Memory B cell (primary cell): ENCODE measurements at places on chromosomes 1 and 21.

GRCh38 chr1:228410671-228411070, 4.0 kb upstream of the TRIM11 start:
- no peak for DNase-seq

GRCh38 chr1:224733027-224733911, 117.2 kb downstream of the CNIH3 start:
- DNase-seq: no peak

DNA sequence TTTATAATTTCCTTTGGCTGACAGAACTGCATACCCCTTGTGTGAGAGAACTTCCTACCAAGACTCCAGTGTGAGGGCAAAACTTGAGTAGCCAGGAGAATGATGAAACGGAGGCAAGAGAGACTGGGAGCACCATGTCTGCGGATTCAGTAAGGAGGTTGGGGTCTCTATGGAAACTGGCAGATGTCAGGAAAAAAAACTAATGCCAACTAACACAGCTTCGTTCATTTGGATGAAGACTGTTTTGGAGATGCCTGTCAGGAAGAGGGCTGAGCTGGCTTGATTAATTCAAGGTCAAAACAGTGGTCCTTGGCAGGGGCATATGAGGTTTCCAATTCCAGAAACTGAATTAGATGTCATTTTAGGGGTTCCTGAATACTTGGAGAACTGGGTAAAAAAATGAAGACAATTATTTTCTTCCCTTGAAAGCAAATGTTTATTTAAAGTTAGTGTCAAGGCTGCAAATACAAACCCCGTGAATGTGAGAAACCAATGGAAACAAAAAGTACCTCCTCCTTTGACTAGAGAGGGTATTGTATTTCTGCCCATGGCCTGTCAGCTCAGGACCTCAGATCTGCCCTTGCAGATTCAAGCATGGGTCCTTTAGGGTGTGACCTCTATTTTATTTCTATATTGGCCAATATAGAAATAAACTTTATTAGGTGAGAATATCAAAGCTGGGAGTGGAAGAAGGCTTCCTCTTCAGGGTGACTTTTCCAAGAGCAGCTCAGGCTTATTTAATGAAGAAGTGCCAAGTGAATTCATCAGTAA, 110.5 kb downstream of the MAST2 start:
- DNase-seq: no peak

DNA sequence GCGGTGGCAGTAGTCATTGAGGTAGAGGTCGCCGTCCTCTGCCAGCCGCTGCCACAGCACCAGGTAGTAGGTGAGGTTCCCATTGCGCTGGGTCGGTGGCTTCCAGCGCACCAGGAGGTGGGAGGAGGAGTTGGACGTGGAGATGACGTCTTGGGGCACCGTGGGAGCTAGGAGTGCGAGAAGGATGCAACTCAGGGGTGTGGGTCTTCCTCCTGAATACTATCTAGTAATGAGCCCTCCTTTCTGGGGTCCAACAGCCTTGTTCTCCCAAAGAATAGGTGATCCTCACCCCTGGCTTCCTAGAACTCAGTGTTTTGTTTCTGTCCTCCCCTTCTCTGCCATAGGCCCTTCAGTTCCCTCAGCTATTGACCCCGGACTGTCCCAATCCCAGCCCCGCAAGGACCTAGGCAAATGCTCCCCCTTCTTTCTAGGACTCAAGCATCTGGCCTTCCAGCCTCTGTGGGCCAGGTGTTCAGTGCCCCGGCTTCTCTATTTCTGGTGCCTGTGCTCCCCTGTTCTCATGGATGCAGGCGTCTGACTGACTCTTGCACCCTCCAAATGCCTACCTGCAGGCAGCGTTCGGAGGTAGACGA, 12.9 kb downstream of the INSRR start:
- DNase-seq: no peak

DNA sequence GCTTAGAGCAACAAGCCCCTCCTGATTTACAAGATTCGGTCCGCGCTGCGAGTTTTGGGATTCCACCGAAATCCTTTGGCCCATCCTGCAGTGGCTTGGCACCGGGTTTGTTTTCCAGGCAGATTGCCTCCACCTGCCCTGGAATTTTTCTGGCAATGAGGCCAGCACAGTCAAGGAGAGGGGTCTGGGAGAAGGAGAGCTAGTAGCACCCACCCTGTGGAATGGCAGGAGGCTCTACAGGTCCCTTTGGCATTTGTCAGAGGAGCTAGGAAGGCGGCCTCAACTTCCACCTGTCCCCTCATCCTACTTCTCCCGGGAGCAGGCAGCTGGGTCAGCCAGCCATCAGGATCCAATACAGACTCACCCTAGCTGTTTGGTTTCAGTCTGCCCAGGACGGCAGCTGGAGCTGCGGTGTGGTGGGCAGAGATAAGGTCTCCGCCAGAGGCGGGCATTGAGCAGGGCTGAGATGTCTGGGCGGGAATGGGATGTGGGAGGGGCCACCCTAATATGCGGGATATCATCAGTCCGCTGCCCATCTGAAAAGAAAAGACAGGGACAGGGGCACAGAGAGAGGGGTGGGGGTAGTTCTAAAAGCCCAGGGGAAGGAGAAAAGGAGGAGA, 37.8 kb upstream of the PRELP start:
- DNase-seq: no peak

DNA sequence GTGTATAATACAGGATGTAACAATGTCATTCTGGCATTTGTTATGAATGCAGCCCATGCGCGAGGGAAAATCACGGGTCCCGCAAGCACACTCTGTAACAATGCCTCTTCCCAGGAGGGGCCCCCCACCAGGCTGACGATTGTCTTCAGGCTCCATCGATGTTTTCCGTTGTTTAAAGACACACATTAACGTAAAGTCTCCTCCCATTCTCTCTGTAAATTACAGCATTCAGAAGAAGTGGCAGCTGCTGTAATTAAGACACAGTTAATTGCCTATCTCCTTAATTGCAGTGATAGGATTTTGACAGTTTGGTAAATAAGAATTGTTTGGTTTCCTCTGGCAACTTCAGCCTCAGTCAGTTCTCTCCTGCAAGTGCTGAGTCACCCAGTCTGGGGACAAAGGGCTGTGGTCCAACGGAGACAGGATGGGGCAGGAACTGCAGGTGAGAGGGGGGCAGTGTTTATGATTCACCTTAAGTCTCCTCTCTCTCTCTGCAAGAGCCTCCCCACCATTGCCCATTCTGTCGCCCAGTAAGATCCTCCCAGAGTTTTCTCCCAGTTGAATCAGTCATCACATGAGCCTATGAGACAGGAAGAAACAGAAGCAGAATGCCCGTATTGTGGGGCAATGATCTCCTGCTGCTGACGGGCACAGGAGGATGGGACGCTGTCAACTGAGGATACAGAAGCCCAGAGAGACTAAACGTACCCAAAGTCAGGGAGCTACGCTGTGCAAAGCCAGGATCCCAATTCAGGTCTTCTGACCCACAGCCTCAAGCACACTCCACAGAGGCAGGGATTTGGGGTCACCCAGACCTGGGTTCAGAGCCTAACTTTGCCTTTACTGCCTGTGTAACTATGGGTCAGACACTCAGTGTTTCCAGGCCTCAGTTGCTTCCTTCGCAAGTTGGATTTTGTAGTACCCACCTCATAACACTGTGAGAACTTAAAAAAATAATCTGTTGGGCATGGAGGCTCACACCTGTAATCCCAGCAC, 110.0 kb downstream of the ADSS2 start:
- DNase-seq: no peak

GRCh38 chr1:169877800-169878491, 15.8 kb downstream of the SCYL3 start:
- DNase-seq: no peak

DNA sequence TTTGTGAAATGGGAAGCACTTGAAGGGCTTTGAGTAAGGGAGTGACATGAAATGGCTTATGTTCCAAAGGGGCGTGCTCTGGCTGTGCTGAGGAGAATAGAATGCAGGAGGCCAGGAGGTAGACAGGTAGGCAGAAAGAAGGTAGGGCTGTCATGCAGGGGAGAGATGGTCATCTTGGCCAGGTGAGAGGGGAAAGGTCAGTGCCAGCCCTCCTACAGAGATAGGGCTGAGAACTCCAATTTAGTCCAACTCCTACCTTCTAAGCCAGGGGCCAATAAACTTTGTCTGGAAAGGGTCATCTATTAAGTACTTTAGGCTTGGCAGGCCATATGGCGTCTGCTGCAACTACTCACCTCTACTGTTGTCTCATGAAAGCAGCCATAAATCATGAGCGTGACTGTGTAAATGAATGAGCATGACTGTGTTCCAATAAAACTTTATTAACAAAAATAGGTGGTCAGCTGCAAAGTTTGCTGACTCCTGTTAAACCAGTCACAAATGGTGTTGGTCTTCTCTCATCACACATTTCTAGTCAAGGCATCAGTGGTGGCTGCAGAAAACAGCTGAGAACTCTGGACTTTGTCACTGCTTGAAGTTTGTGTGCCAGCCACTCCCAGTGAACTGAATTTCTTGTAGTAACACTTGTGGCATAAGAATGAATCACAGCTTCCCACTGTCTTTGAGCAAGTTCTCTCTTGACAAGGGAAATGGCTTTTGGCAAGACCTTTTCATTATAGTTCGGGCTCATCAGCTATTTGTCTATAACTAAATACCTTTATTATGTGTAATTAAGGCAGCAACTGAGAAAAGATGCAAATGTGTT, 32.0 kb upstream of the CD2 start:
- no peak for DNase-seq

- no peak for DNase-seq
Observed at GRCh38 chr1:174995916-174996315, 3.8 kb upstream of the CACYBP start.

GRCh38 chr21:44428281-44428960, 26.9 kb upstream of the LRRC3 start:
- peak; percentile 70 for DNase-seq

DNA sequence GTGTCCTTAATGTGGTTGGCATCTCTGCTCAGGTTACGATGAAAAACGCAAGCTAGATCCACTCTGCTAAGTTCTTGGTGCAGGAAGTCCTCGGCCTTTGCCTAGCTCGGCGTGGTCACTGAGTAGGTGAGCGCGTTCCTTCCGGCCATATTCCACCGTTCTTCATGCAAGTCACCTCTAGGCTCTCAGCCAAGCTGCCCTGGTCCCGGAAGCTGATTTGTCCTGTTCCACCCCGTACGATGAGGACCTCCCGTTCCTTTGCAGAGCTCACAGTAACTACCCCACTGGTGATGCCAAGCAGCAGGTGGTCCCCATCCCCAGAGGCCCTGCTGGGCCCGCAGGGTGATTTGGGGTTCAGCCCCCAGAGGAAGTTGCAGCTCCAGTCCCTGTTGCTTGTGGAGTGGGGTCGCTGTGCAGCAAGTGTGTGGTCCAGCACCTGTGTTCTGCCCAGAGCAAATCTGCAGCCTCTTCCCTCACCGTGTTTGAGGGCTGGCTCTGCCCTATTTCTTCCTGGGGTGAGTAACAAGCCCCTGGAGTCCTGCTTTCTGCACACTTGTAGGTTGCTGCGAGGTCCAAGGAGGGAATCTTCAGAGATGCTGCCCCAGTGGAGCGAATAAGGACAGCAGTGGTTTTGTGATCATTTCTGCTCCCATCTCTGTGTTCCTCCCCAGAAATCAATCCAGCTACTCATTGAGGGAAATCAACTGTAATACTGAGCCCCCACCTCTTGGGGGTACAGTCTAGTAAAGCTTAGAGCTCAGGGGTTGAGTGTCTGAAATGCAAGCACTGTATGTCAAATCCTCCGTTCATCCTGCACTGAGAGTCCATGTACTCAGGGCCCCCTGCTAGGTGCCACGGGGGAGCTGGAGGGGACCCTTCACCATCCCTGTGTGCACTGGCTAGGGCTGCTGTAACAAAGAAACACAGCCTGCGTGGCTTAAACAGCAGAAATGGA, 2.3 kb downstream of the UMODL1 start:
- DNase-seq: no peak

- DNase-seq: no peak
Observed at GRCh38 chr1:71885171-71885570, 397.2 kb downstream of the NEGR1 start.

GRCh38 chr1:224203243-224204016, 20.4 kb downstream of the DEGS1 start:
- peak; percentile 37 for DNase-seq

DNA sequence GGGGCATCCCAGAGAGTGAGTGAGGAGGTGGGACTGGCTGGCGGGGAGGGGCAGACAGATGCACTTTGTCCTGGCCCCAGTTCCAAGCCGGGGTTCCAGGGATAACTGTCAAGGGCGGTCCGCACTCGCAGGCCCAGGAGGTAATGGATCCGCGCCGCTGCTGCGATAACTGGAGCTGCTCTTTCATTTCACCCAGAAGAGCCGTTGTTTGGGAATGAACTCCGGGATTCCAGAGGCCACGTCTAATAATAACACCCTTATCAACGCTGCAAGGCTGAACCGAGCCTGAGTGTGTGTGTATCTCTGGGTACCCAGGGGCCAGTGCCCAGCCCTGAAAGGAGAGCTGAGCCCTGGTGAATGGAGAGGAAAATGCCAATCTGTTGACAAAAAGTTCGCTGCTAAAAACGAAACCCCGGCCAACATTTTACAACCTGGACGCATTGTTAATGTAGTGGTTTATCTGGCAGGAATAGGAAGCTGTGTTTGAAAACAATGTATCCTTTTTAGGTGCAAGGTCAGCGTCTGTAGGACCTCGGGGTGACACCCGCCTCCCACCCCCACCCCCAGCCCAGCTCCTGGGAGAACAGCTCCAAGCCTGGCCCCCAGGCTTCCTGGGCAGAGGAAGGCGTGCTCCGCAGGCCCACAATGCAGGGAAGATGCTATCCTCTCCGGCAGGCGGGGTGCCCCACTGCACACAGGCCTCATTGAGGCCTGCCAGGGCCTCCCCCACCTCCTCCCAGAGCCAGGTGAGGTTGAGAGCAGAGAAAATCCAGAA, 119.7 kb downstream of the PROX1 start:
- DNase-seq: no peak

GRCh38 chr21:37546949-37547614, 180.5 kb downstream of the DYRK1A start:
- no peak for DNase-seq

GRCh38 chr1:119091618-119092017, 48.8 kb downstream of the WARS2 start:
- DNase-seq: no peak

GRCh38 chr1:171740987-171741871, 636 bp downstream of the VAMP4 start:
- no peak for DNase-seq

DNA sequence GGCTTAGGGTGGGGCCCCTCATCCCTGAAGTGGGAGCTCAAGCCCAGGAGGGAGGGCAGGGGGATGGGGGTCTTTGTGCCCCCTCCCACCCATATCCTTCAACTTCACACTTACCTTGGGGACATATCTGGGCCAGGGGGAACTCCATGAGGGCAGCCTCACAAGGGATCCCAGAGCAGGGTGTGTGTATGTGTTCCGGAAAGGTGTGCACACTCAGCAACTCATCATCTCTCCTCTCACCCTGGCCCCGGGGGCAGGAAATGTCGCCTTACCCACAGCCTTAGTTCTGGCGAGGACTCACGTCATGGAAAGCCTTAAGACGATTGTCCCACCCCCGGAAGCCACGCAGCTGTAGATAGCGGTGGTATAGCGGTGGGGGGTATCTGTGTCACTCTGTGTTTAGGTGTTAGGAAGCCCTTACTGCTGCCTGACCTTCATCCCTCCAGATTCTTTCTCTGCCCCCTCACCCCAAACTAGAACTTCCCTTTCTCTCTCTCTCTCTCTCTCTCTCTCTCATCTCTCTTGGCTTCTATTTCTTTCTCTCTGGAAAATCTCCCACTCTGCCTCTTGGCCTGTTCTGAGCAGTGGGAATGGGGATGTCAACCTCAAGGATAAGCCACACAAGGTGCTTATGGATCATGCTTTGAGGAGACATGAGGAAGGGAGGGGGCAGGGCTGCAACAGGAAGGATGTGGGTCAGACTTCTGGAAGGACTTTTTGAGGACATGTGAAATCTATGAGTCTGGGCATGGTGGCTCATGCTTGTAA, at the start of gene SH2D2A:
TSS of gene SH2D2A (minus strand) at position 288 of the 768 bp plus-strand sequence. CDS start at position 148, 140 bp downstream.
- DNase-seq: peak; percentile 55

GRCh38 chr1:72394457-72394856, 112.1 kb upstream of the NEGR1 start:
- no peak for DNase-seq
